ENCODE measurements at places on chromosomes 6 and 20. TPM values are rescaled to one million over a fixed set of nuclear protein-coding genes. Genes with fewer than 3 reads are reported as not detected.

SNAP91 gene
- not detected for total RNA-seq

SOX18 gene
- total RNA-seq = 0.13 TPM

RHAG gene
- total RNA-seq = not detected

LY6G5C gene
- total RNA-seq = 1.6 TPM

PRR18 gene
- 0.33 TPM for total RNA-seq

LRRC73 gene
- total RNA-seq = not detected

TTLL9 gene
- 0.05 TPM for total RNA-seq

TNXB gene
- total RNA-seq = 1.6 TPM

PEDS1 gene
- 67.7 TPM for total RNA-seq

ECT2L gene
- total RNA-seq = not detected

LRRN4 gene
- total RNA-seq = 2.3 TPM

PHACTR3 gene
- total RNA-seq = not detected

NOTCH4 gene
- 4.9 TPM for total RNA-seq

MAP7 gene
- total RNA-seq = 0.06 TPM

KHDC1 gene
- not detected for total RNA-seq

L3MBTL1 gene
- 3.4 TPM for total RNA-seq

HLA-DOA gene
- not detected for total RNA-seq

POU5F1 gene
- total RNA-seq = 2.4 TPM

POFUT1 gene
- 66.6 TPM for total RNA-seq

ACTL10 gene
- not detected for total RNA-seq

SLC17A1 gene
- not detected for total RNA-seq

POPDC3 gene
- total RNA-seq = 59.6 TPM

ARMH2 gene
- total RNA-seq = not detected

LY6G6F gene
- total RNA-seq = not detected

KCNK5 gene
- total RNA-seq = 9.5 TPM

SRMS gene
- total RNA-seq = not detected

ZNF831 gene
- 0.59 TPM for total RNA-seq

DEFB132 gene
- not detected for total RNA-seq

RAET1L gene
- not detected for total RNA-seq

COX4I2 gene
- total RNA-seq = not detected

PTPRT gene
- total RNA-seq = 0.94 TPM

TFAP2A gene
- 10.6 TPM for total RNA-seq

PLEKHG1 gene
- total RNA-seq = 13.8 TPM

SPDEF gene
- total RNA-seq = not detected

SLC13A3 gene
- not detected for total RNA-seq

IDH3B gene
- total RNA-seq = 119 TPM

RPRD1B gene
- total RNA-seq = 56.6 TPM

CLPSL1 gene
- total RNA-seq = not detected

SGK2 gene
- total RNA-seq = 0.23 TPM

FUT9 gene
- total RNA-seq = not detected

EFCAB8 gene
- total RNA-seq = 0.28 TPM

PLAGL2 gene
- 21.5 TPM for total RNA-seq

GLP1R gene
- not detected for total RNA-seq

NCOA7 gene
- 4.1 TPM for total RNA-seq

SYCP2 gene
- total RNA-seq = not detected

ZFAND3 gene
- total RNA-seq = 26.2 TPM

CST1 gene
- not detected for total RNA-seq

LY6G6C gene
- total RNA-seq = not detected

GPR6 gene
- total RNA-seq = not detected

ZBTB12 gene
- 5.4 TPM for total RNA-seq

PNISR gene
- 110 TPM for total RNA-seq

OPRM1 gene
- not detected for total RNA-seq

BRD2 gene
- 178 TPM for total RNA-seq
